ENCODE measurements at places on chromosomes 1 and 21.

GRCh38 chr21:32940079-32941014, 85.4 kb upstream of the OLIG2 start:
- DNase-seq: no peak

- DNase-seq: no peak
These were observed 34.0 kb upstream of the RUNX3 start for GRCh38 chr1:24963943-24964693.

GRCh38 chr1:201655910-201656309, 117.0 kb downstream of the NAV1 start:
- DNase-seq: no peak

- no peak for DNase-seq
These were observed 48.0 kb downstream of the H3-3A start for GRCh38 chr1:226110249-226111097.

- DNase-seq: no peak
These were observed 2.7 kb upstream of the PIGC start for GRCh38 chr1:172446547-172446946.

DNA sequence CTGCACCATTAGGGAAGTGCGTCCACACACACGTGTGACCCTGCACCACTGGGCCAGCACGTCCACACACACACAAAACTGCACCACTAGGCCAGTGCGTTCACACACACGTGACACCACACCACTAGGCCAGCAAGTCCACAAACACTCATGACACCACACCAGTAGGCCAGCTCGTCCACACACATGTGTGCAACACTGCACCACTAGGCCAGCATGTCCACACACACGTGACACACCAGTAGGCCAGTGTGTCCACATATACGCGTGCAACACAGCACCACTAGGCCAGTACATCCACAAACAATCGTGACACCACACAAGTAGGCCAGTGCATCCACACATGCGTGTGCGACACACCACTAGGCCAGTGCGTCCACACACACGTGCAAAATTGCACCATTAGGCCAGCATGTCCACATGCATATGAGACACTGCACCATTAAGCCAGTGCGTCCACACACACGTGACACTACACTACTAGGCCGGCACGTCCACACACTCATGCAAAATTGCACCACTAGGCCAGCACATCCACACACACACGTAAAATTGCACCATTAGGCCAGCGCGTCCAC, 235.0 kb downstream of the SLC45A1 start:
- DNase-seq: no peak

DNA sequence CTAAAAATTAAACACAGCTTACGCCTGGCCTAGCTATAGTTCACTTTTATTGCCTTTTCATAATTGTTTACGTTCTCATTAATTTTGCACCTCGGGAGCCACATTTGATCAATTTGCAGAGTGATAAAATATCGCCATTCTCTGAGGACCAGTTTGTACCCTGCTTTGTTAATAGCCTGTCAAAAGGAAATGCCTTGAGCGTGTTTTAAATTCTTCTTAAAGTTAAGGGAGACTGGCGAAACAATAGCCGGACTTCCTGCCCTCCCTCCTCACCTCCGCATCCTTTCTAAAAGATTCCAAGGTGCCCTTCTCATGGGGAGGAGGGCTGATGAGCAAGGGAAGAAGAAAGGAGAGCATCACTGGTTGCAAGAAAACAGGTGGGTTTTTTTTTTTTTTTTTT, 271.6 kb downstream of the KCNJ6 start:
- DNase-seq: no peak

DNA sequence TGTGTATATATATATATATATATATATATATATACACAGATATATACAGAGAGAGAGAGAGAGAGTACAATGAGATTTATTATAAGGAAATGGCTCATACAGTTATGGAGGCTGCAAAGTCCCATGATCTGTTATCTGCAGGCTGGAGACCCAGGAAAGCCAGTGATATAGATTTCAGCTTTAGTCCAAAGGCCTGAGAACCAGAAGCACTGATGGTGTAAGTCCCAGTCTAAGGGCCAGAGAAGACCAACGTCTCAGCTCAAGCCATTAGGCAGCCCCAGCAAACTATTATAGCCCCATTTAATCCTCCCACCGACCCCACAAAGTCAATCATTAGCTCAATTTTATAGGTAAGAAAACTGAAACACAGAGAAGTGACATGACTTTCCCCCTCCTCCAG, 35.0 kb upstream of the HPDL start:
- no peak for DNase-seq

GRCh38 chr1:2927393-2928360, 93.6 kb upstream of the ACTRT2 start:
- DNase-seq: no peak

DNA sequence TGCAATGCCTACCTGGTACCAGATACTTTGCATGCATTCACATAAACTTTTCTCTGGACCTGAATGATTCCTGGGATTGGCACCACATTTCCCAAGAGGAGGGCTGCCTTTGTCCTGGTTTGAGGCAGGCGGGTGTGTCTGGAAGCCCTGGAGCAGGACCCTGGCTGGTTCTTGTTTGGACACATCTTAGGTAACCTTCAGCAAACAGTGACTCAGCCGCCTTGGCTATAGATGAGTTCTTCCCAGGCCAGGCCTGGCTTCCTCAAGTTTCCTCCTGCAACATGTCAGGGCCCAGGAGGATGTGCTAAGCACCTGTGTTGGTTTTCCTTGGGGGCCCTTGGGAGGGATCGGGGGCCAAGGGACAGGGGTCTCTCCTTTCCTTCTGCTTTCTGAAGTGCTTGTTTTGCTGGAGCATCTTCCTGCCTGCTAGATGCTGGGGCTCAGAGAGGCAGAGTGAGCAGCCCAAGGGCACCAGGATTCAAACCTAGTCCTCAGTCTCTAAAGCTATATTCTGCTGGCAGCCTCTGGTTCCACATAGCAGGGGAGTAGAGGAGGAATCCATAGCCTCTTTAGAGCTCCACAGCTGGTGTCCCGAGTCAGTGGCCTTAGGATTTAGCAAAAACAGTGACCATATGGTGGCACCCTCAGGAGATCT, 38.2 kb downstream of the PAX7 start:
- no peak for DNase-seq

- no peak for DNase-seq
These were observed 7.7 kb upstream of the ATP1A1 start for GRCh38 chr1:116365353-116365780.

GRCh38 chr1:58006421-58007046, 540.0 kb downstream of the OMA1 start:
- DNase-seq: no peak

GRCh38 chr1:46246548-46247435, 771 bp upstream of the RAD54L start:
- peak; percentile 31 for DNase-seq

DNA sequence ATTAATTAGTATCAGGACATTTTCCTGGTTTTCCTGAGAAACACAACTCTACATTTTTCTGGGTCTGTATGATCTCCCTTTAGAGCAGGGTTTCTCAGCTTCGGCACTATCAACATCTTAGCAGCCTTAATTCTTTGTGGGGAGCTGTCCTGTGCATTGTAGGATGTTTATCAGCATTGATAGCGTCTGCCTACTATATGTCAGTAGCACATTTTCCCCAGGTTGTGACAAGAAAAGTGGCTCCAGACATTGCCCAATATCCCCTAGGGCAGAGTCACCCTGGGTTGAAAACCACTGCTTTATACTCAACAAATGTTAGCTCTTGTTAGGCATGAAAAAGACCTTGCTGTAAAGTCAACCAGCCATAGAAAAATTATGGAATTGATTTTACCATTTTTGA, 195.1 kb upstream of the FMN2 start:
- no peak for DNase-seq

DNA sequence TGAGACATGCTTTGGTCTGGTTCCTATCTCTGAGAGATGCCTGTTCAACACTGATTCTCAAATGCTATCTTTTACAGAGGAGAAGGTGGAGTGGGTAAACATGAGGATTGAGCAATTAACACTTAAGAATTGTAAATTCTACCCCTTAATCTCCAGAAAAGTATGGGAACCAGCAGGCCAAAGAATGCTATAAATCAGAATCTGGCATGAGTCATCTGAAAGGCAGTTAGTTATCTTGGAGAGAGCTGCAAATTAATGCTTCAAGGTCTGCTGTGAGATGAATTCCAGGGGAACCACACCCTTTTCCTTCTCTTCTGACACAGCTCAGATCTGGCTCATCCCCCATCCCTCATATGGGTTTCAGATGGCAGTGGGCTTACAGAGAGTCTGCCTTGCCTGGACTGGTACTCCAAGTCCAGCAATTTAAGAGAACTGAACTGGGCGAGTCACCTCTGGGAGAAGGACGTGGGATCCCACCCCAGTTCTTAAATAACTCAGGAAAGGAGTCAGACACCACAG, 5.2 kb downstream of the S100A10 start:
- DNase-seq: no peak

GRCh38 chr1:12468323-12468722, 149.7 kb downstream of the DHRS3 start:
- no peak for DNase-seq

DNA sequence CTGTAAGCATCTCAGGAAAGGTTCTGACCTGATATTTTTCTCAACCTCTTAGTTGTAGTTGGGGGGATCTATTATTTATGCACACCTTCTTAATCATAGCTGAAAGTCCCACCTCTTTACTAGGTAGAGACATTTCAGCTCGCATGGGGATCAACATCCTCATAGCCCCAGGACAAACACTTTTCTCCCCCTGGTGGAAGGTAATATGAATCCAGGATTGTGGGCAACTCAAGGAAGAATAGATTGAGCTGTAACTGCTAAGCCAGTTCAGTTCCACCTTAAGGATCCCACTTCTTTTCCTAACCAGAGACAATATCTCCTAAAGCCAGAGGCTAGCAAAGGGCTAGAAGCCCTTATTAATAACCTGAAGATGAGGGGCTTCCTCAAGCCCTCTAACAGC, 25.4 kb upstream of the SMYD3 start:
- no peak for DNase-seq

DNA sequence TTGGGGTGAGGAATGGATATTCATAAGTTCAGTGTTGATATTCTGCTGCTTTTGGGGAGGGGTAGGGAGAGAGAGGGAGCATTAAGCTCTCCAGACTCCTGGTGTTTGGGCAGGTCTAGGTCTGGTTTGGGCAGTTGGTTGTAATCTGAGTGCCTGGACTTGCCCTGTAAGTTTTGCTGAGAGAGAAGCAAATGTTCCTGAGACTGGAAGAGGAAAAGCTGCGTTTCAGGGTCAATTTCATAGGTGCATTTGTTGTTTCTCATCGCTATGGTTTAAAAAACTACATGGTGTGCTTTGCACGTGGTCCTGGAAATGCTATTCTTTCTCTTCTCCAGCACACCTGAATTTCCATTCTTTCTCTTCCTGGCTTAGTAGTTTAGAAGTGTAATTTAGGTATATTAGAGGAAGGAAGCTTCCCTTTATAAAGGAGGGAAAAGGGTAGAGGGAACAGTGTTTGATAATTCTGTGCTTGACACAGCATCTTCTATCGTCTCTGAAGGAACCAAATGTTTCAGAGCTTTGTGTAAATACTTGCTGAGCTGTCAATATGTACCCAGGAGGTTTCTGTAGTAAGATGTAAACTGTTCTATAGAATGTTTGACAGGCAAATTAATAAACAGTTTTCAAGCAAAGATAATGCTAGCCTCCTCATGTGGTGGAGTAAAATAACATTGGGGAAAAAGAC, 6.3 kb downstream of the ARID1A start:
- DNase-seq: no peak

GRCh38 chr1:170166518-170167180, 20.9 kb downstream of the NTMT2 start:
- no peak for DNase-seq

DNA sequence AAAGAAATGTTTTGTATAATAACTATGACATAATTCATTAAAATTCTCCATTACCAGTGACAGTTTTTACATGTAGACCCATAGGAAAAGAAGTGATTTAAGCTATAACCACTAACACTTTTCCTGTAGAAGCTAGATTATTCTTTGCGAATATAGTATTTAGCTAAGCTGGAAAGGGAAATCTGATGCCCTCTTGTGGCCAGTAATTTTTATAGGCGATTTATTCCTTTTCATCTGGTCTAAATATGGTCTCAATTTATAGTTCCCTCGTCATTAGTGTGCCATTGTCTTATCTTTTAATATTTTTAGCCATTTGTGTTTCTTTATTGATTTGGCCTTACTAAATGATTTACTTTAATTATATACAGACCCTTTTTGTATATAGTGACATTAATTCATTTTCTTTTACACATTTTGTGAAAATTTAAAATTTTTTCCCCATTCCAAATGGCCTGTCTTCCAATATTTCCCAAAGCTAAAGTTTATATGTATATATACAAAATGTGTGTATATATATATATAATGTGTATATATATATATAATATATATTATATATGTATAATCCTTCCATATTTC, 26.7 kb downstream of the BTG3 start:
- no peak for DNase-seq

DNA sequence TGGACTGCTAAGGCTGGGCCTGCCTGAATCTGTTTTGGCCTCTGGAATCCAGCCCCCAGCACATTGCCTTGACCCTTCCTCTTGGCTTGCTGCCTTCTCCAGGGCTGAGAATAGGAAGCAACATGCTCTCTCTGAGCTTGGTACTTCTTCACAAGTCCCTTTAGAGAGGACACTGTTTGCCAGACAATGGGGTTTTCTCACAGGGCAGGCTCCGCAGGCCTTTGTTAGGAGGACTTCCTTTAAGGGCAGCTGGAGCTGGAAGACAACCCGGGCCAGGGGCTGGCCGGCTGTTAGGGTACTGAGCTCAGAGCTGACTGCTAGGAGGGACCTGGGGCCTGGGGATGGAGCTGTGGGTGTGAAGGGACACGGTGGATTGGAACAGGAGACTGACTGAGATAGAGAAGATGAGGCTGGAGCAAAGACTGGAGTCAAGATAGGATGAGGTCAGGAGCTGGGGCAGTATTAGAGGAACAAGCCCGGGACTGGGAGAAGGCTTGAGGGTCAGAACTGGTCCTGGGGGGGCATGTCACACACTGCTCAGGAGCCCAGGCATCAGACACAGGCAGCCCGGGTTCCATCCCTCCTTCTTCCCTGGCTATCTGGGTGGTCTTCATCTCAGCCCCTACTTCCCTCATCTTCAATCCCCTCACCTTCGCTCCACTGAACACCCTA, 5.4 kb upstream of the ALPL start:
- DNase-seq: no peak

- no peak for DNase-seq
These were observed 115.0 kb downstream of the TSEN15 start for GRCh38 chr1:184166485-184166884.

DNA sequence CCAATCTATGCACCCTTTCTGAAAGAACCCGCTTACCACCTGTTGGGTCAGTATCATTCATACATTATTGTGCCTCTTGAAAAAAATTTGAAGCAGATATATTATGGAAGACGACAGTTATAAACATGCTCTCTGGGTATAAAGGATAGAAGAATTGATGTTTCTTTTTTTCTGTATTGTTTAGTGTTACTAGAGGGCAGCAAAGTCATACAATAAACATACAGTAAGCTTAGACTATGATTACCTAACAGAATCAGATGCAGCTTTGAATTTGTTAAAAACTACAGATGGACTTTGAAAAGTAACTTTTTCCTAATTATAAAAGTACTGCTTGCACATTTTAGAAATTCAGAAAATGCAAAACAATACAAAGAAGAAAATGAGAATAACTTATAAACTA, 11.1 kb upstream of the PAXBP1 start:
- no peak for DNase-seq

Data from brain pericyte (primary cell).